ENCODE measurements at places on chromosomes 12 and 14. TPM values are rescaled to one million over a fixed set of nuclear protein-coding genes. Genes with fewer than 3 reads are reported as not detected.

The DACT1 gene
- polyA plus RNA-seq: 39.0 TPM

The IFNG-AS1 gene
- 0.17 TPM for polyA plus RNA-seq

The GCN1 gene
- polyA plus RNA-seq: 55.9 TPM

The ZFHX2 gene
- 7.8 TPM for polyA plus RNA-seq

The PTPN6 gene
- polyA plus RNA-seq: 18.7 TPM

The RASSF9 gene
- polyA plus RNA-seq: 15.3 TPM

The TAS2R9 gene
- not detected for polyA plus RNA-seq

The MFAP5 gene
- 6.1 TPM for polyA plus RNA-seq
